Coronary artery (tissue), 2 donors: ENCODE measurements at places on chromosomes 7 and 10.

GRCh38 chr7:63029207-63029522 is 969.5 kb upstream of the ZNF722 start:
- DNase-seq: no peak

DNA sequence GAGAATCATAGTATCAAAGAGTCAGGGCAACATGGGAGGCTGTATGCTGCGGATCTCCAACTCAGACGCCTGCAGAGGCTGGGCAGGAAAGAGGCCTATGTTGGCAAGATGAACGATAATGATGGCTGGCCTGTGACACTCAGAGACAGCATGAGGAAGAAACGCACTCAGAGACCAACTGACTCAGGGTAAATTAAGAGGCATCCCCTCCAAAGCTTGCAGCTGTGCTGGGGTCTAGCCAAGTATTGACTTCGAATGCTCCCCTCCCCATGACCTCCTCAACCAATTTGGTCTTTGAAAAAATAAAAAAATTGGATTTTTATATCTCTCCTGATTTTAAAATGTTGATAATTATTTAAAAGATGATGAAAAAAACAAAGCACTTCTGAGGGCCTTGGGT is 718.9 kb downstream of the GRID1 start:
- DNase-seq: no peak

GRCh38 chr7:131276190-131276589 is 51.5 kb upstream of the MKLN1 start:
- no peak for DNase-seq

GRCh38 chr7:107959527-107959898 is 43.4 kb downstream of the LAMB1 start:
- no peak for DNase-seq

- no peak for DNase-seq
These were observed 12.7 kb downstream of the EBF3 start for GRCh38 chr10:129951101-129951969.

DNA sequence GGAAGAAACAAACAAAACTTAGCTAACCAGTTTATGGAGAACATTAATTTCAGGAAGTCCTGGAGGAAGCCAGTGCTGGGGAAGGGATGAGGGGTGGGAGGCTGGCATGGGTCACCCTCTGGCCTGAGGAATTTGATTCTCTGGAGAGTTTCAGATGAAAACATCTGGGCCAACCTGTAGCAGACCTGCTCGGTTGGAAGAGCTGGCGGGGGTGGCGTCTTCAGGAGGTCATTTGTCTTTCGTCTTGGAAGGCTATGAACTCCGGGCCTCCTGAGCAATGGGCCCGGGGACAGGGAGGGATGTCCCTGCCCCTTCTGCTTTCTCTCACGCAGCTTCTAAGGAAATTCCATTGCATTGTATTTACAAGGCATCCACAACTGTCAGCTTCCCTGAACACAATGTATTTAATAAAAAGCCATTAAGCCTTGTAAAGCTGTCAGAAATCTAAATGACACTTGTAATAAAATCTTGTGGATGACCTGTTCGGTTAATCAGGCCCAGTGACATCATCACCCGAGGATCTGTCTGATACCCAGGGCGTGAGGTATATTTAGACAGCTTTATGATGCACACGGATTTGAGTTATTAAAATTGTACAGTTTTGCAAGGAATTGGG is 250.5 kb downstream of the RAB11FIP2 start:
- DNase-seq: no peak

- DNase-seq: no peak
These were observed 986 bp downstream of the NRP1 start for GRCh38 chr10:33333260-33334101.

DNA sequence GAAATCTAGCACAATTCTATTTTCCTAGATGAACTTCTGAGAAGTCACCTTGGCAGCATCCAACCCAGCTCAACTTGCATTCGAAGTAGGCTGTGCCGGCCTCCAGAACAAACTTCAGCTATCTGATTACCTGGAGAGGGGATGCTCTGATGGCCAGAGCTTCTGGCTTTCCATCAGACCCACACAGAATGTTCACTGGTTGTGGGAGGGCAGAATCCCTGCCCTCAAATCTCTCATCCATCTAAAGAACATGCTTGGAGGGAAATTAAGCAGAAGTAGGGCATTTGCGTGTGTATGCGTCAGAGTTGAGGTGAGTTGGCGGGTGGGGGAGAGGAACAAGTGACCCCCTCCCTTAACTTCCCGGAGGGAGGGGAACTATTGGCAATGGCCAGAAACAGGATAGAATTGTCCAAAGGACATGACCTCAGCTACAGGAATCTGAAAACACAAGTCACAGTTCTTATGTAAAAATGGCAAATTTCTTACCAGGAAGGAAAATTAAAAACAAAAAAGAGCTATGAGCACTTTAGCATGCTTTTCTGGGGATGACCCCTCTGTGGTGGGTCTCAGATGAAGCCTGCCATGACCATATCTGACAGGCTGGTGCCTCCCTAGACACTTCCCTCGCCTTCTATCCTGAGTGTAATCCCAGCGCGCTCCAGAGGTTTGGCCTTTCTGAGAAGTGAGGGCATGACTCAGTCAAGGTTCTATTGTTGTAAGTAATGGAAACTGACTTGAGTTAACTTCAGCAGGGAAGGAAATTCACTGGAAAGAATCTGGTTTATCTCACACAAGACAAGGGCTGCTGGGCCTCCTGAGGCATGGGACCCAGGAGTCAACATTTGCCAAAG is 278.8 kb downstream of the RPS24 start:
- peak; percentile 50 for DNase-seq

GRCh38 chr7:90701771-90702170 is 105.7 kb downstream of the CDK14 start:
- no peak for DNase-seq

- DNase-seq: no peak
These were observed 460.4 kb downstream of the PTPRN2 start for GRCh38 chr7:158127241-158127640.

GRCh38 chr7:99232082-99232770 is 24.3 kb upstream of the KPNA7 start:
- DNase-seq: no peak

DNA sequence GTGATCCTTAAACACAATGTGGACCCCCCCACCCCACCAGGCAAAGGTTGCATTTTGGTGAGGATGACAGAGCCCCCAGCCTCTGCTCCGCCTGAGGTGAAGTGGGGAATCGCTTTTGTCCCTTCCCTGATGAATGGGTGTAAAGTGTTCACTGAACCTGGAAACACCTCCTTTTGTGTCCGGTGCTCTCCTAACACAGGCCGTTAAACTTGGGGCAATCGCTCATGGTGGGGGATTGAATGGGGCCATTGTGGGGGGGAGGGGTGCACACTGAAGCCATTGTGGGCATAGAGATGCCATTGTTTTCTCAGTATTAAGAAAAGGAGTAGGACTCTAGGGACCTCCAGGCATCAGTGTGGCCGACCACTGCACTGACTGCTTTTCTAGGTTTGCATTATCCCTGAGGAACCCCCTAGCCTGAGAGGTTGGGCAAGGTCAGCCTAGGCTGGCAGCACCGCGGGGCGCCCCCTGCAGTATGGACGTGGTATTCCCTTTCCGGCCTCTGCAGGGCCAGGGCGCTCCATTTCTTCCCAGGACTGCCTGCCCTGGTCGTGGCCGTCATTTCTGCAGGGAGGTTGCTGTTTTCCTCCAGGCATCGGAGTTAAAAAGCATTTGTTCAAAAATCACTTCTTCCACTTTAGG is 158.3 kb downstream of the TCF7L2 start:
- no peak for DNase-seq

- DNase-seq: no peak
These were observed 70.9 kb downstream of the AMZ1 start for GRCh38 chr7:2758673-2759616.

DNA sequence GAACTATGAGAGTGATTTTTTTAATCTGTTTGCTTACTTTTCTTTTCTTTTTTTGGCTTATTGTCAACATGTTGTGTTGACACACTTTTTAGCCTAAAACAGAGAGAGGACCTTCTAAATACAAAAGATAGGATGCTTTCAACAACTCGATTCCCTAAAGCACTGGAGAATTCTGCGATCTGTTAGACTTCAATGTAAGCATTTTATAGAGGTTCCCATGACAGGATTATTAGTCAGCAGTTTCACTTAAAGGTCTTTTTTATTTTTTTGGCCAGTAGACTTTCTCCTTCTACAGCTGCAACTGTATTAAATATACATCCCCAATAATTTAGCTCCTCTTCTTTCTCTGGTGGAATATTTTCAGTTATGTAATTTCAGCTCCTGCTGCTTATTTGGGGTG is 12.7 kb upstream of the NRP1 start:
- no peak for DNase-seq

DNA sequence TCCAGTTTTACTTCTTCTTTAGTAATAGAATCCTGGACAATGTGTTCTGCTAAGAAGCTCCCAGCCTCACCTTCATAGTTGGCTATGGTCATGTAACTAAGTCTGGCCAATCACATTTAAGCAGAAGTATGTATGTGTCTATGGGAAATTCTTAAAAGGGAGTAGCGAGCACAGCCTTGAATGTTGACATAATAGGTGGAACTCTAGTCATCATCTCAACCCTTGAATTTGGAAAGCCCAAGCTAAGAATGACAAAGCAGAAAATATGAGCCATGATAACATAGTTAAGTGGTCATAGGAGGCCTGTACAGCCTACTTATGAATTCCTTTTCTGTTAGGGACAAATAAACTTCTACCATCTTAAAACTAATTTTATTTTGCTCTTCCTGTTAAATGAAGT is 134.1 kb downstream of the MAGI2 start:
- no peak for DNase-seq

- DNase-seq: no peak
These were observed 148.5 kb downstream of the WDR37 start for GRCh38 chr10:1204434-1205326.

GRCh38 chr7:115094163-115094562 is 172.3 kb downstream of the MDFIC start:
- DNase-seq: no peak

GRCh38 chr7:147547252-147547897 is 1043.2 kb upstream of the C7orf33 start:
- no peak for DNase-seq

DNA sequence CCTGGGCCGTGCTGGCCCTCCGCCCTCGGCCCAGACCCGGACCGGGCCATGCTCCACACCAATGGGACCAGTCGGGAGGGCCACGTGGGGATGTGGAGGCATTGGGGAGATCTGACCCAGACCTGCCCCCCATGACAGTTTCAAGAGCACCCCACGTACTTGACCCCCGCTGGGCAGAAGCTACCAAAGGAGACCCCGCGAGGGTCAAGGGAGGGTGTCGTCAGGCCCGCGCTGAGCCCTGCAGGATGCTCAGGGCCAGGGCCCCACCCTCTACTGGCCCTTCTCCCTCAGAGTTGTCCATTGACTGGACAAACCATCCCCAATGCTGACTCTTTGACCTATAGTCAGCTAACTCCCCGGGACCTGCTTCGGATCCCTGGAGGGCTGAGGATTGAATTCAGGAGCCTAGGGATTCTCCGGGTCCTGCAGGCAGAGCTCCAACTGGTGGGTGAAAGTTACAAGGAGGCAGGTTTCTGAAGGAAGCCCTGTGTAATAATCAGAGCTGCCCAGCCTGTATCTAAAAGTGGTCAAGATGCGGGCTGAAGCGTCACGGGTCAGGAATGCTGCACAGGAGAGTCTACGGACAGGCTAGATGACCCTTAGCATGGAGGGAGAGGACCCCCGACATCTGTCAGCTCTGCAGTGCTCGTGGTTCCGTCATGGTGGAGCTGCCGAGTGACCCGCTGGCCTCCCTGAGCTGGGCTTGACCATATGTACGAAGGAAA is 498 bp upstream of the CALHM2 start:
- no peak for DNase-seq

DNA sequence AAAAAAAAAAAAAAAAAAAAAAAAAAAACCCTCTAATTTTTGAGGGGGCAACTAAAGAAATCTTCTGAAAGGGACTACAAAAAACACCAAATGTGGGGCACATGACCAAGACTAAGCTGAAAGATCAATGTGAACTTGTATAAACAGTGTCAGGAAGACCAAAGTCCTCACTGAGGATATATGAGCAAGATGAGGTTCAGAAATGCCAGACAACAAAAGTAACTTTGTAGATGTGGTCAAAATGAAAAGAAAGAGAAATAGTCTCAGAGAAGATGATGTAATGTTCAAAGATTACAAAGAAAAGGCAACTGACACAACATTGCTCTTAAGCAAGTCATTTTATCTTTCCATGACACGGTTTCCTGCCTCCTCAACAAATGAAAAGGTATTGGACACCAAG is 48.7 kb upstream of the PTPRZ1 start:
- no peak for DNase-seq

GRCh38 chr7:78194611-78195010 is 396.0 kb downstream of the PHTF2 start:
- DNase-seq: no peak

GRCh38 chr7:23000597-23001360 is 13.2 kb downstream of the HYCC1 start:
- DNase-seq: no peak

DNA sequence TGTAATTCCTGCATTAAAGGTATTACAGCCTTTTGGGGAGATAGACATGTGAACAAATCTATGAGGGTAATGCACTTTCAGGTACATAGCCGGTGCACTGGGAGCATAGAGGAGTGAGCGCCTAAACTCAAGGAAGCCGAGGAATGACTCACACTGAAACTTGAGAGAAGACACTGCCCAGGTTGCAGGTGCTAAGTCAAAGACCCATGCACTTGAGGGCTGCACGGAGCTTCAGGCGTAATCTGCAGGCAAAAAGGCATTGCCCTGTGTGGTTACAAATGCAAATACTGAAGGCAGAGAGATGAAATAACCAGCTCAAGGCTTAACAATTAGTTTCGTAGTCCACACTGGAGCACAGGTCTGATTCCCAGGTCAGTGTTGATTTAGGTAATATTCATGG is 51.0 kb upstream of the OSBPL3 start:
- DNase-seq: no peak

- no peak for DNase-seq
These were observed 5.8 kb downstream of the ZNF212 start for GRCh38 chr7:149245244-149245643.

- DNase-seq: no peak
These were observed 16.5 kb downstream of the FAM25A start for GRCh38 chr10:87036623-87037022.

DNA sequence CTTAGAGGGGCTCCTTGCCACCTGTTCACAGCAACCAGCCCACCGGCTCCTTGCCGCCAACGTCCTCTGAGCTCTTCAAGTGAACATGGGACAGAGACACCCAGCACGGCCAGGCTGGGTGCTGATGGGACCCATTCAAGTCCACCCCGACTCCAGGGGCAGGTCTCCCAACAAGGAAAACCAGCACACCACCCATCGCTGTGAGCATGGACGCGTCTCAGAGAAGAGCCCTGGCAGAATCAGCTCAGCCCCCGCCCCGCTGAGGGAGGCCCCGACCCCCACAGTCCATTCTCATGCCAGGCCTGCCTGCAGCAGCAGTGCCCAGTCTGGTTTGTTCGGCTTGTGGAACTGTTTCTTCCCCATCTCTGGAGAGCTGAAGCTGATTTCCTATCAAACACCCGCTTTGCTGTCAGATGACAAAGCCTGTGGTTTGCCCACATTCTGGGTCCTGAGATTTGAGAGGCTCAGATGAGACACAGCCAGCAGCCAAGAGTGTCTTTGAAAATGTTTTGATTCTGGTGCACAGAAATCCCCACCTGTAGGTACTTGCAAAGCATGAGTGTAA is 216.6 kb downstream of the ZMYND11 start:
- DNase-seq: no peak

GRCh38 chr10:132793213-132793612 is 7.3 kb upstream of the NKX6-2 start:
- DNase-seq: no peak
